ENCODE measurements at places on chromosomes 1 and 21.

GRCh38 chr1:246210756-246211155 lies 296.3 kb downstream of the SMYD3 start:
- DNase-seq, result no peak

DNA sequence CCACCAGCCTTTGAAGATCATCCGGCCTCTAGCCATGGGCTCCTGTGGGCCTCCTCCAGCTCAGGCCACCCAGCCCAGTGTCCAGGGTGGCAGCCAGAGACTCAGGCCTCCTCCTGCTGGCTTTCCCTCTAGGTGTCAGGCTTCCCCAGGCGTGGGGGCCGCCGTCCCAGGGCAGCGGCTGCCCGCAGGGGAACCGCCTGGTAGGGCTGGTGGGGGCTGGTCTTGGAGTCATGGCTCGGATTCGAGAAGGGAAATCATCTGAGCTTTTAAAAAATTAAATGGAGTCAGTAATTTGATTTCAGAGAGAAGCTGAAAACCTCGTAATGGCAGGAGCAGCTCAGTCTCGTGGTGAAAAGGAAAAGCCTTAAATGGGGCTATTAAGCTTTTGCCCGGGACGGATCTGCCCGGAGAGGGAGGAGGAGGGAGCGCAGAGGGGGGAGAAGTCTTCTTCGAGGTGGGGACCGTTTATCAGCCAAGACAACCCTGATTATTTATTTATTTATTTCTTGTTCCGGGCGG lies 66.4 kb upstream of the TARDBP start:
- DNase-seq, result no peak

GRCh38 chr1:15985611-15986297 lies 9.9 kb upstream of the ZBTB17 start:
- DNase-seq, result no peak

- DNase-seq, result no peak
Measured at GRCh38 chr1:89460325-89460724, 64.3 kb upstream of the LRRC8B start.

DNA sequence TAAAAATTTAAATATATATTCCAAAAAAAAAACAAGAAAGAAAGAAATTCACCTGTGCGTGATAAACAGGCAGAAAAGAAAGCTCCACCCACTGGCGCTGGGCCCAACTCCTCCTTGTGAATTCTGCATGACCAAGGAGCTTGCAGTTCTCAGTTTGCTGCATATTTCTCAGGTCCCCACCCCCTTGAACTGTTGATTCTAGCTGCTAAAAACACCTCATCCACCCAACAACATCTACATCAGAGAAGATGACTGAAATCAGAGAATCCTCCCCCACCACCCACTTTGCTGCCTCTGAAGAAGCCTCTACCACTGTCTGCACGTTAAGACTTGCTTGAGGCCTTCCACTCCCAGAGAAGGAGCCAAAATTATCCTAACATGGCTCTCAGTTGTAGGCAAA lies 104.8 kb downstream of the RGS2 start:
- no peak for DNase-seq

- no peak for DNase-seq
Measured at GRCh38 chr1:201937624-201938213, 8.6 kb downstream of the LMOD1 start.

DNA sequence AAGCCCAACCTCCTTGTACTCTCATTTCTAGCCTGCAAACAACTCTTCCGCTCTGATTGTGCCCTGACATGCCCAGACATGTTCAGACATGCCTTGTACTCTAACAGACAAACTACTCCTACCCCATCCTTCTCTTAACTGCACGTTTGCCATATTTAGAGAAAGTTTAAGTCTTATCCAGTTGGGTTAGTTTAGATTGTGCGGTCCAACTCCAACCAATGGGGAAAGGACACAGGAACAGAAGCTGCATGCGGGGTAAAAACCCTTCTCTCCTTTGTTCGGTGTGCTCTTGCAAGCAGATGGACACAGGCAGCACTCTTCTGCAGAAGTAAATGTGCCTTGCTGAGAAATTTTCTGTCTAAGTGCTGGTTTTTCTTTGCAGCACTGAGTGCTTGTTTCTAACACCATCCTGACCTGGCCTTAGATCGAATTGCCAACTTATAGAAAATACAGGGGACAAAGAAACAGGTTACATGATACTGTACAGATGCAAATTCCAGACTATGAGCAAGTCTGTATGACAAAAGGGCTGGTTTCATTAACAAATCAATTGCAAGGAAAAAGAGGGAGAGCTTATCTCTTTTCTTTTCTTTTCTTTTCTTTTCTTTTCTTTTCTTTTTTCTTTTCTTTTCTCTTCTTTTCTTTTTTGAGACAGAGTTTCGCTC lies 35.8 kb upstream of the IFNGR2 start:
- DNase-seq, result no peak

- DNase-seq, result no peak
Measured at GRCh38 chr1:230878591-230878990, 10.3 kb upstream of the C1orf198 start.

DNA sequence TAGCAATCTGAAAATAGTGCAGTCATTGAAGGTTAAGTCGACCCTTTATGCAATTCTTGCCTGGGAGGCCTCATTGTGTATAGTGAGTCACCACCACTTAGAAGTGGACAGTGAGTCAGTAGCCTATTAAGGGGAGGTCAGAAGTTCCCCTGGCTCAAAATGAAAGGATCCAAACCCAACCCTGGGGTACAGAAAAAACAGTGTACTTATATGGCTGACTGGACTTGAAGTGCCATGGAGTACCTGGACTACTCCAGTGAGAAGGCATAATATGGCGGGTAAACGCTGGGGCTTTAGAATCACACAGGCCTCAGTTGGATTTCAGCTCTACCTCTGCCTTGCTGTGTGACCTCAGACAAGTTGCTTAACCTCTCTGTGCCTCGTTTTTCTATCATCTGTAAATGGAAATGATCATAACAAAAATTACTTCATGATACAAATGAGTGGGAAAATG lies 2.2 kb upstream of the BCL9 start:
- peak; percentile 3 for DNase-seq

- peak; percentile 10 for DNase-seq
Measured at GRCh38 chr1:246274186-246274585, 232.9 kb downstream of the SMYD3 start.

DNA sequence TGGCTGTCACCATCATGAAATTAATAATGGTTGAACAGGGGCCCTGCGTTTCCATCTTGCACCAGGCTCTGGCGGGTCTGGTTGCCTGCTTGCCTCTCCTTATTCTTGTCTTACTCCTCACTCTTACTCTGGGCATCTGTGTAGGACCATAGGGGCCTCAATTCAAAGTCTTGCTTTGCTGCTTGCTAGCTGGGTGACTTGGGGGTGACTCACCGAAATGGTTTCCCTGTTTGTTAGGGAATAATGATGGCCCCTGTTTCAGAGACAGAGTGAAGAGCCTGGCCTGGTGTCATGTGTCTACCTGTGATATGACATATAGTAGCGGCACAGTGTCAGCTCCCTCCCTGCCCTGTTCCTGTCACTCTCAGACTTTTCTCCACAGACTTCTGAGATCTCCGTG lies 24.6 kb downstream of the KCNC4 start:
- no peak for DNase-seq

DNA sequence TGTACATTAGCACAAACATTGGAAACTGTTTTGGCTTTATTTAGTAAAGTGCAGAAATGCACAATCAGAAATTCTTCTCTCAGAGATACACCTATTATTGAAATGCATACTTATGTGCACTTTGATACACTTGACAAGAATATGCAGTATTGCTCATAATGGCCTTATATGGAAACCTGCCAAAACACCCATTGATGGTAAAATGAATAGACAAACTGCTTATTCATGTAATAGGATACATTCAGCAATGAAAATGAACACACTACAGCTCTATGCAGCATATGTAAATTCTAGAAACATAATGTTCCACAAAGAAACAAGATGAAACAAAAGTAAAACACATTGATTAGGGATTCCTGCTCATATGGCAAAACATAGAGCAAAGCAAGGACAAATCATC lies 223.9 kb downstream of the S1PR1 start:
- DNase-seq, result no peak

- no peak for DNase-seq
Measured at GRCh38 chr1:30732277-30732996, 9.1 kb upstream of the MATN1 start.

- DNase-seq, result no peak
Measured at GRCh38 chr1:14149431-14149830, 449.1 kb upstream of the KAZN start.

DNA sequence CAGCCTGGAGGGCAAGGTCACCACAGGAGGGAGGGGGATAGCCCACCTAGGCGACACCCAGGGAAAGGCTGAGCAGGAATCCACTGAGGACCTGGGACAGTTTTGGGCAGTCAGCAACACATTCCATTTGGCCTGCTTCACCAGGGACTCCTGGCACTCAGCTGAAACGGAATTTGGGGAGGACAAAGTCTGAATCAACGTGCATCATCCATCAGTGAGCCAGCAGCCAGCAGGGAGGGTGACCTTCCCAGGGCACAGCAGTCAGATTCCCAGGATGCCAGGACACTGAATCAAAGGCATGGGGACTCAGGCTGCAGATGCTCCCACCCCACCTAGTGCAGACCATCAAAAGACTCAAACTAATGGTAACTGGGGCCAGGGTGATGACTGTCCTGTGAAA lies 4.6 kb downstream of the SH3BP5L start:
- DNase-seq, result no peak

- no peak for DNase-seq
Measured at GRCh38 chr1:115647507-115647906, 5.7 kb downstream of the VANGL1 start.

DNA sequence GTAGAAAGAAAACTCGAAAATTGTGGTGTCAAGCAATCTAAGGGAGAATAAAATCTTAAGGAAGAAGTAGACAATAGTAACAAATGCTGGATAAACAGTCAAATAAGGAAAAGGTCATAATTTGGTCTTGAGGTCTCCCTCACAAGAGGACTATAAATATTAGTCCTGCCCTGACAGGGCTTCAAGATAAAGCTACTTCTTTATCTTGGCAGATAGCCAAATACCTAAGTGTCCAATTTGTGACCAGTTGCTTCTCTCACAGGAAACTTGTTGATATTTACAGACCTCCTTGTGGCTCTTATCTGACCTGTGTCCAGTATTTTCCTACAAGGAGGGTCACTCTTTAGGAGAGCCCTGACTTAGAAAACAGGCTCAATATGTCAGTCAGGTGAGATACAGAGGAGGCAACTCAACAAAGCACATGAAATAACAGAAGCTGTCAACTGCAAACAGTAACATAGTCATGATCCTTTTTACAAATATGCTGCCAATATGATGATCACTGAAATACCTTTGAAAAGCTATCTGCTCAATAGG lies 88.8 kb downstream of the TNNI3K start:
- DNase-seq, result no peak

- no peak for DNase-seq
Measured at GRCh38 chr1:85339089-85339488, 62.7 kb upstream of the BCL10 start.

DNA sequence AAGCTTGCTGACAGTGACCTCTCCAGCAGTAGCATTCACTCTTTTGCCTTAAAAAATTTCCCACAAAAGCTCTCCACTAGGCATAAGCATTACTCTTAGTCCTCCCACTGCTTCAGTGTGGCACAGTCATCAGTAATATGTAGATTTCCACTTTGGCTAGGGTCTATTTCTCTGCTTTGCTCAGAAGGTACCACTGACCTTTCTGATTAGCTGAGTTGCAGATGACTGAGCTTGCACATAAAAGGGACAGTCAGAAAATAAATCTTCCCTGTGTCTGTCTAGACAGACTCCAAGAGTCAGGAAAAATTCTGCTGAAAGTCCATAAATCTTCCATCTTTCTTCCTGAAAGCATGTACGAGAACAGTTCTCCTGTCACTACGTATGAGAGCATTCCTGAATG lies 56.6 kb upstream of the APP start:
- DNase-seq, result no peak

- no peak for DNase-seq
Measured at GRCh38 chr1:220691053-220691684, 1.0 kb downstream of the C1orf115 start.

GRCh38 chr1:46459315-46459714 lies 30.3 kb upstream of the DMBX1 start:
- no peak for DNase-seq

DNA sequence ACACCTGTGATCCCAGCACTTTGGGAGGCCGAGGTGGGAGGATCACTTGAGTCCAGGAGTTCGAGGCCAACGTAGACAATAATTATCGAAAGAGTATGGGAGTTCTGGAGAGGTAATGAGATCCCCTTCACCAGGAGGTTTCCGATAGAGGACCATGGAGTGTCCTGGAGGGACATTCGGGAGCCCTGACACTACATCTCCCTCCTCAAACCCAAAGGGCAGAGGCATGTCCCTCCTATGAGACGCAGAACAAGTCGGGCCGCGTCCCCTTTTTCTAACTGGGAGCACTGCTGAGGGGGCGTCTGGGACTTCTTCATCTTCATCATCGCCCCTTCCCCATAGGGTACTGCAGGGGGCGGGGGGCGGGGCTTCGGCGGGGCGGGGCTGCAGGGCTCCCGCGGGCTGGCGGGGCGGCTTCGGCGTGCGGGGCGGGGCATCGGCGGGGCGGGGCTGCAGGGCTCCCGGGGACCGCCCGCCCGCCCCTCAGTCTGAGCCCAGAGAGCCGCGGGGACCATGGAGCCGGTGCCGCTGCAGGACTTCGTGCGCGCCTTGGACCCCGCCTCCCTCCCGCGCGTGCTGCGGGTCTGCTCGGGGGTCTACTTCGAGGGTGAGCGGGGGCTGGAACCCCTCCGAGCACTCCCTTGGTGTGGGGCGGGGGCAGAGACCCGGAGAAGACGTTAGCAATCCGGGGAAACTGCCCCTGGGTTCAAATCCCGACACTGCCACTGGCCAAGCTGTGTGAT lies at the start of gene THEMIS2:
Gene THEMIS2, plus strand, starts transcription at position 486 of the 743 bp plus-strand sequence. Its CDS starts 28 bp downstream, at position 514.
- peak; percentile 68 for DNase-seq

DNA sequence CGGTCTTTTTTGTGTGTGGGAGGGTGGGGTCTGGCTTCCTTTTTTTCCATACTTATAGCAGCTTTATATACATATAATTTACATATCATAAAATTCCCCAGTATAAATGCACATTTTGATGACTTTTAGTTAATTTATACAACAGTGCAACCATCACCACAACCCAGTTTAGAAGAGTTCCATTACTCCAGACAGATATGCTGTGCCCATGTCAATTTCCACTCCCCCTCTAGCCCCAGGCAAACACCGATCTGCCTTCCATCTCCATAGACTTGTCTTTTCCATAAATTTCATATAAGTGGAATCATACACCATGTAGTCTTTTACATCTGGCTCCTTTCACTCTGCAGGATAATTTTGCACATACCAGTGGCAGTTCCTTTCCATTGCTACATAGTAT lies 139.2 kb upstream of the SYT6 start:
- no peak for DNase-seq

- no peak for DNase-seq
Measured at GRCh38 chr1:24929398-24930259, 447 bp downstream of the RUNX3 start.

GRCh38 chr1:203629507-203630082 lies 3.0 kb downstream of the ATP2B4 start:
- peak; percentile 13 for DNase-seq

- no peak for DNase-seq
Measured at GRCh38 chr1:51445351-51446090, 73.5 kb downstream of the EPS15 start.
